Mammary epithelial cell (primary cell): ENCODE measurements at places on chromosomes 12 and 14. TPM values are rescaled to one million over a fixed set of nuclear protein-coding genes. Genes with fewer than 3 reads are reported as not detected.

The IGF1 gene
- not detected in 2 replicates for total RNA-seq

DNA sequence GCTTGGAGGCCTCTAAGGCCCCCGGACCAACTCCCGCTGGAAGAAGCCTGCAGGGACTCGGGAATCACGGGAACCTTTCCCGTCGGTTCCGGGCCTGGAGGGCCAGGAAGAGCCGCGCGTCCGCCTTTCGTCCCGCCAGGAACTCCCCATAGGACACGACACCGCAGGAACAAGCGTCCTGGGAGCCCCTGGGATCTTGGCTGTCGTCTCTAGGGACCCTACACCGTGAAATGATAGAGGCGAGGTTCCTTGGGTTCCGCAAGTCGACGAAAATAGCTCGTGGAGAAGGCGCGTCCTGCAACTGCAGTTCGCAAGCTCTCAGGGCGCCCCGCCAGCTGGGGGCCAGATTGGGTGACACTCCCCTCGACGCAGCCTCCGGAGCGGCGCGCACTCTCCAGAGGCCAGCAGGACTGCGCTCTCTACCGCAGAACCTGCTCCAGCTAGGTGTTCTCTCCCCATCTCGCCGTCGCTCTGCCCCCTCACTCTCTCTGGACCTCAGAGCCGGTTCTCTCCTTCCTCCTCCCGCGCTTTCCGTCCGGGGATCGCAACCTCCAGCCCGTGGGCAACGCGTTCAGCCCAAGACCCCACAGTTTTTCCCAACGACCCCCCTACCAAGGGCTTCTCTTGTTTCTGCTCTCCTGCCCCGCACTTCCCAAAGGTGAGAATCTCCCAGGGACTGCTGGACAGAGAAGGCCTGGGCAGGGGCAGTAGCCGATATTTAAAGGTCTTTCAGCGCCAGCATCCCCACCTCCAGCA, 776 bp downstream of the BMP4 start:
- no peak for DNase-seq

- no peak for DNase-seq
Observed at GRCh38 chr14:91337699-91338335, 79.8 kb downstream of the CCDC88C start.

The GYS2 gene
- not detected for total RNA-seq

DNA sequence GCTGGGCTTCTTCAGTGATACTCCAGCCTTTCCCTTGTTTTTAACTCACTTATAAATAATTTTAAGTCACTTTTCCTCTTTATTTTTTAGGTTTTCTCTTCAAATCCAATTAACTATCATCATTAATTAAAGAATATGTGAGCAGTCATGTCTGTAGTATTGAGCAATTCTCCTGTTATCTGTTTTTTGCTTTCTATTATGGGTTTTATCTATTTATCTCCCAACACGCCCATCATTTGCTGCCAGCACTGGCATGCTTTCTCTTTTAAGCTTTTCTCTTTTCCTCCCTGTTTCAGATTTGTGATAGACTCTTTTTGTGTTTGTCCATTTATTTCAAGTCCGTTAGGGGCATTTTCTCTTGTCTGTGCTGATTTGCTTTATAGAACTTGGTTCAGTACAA, 72.3 kb downstream of the CRADD start:
- DNase-seq: no peak

The CCDC196 gene
- not detected for total RNA-seq

GRCh38 chr14:104935026-104935650, 10.5 kb downstream of the PLD4 start:
- DNase-seq: peak; percentile 8

DNA sequence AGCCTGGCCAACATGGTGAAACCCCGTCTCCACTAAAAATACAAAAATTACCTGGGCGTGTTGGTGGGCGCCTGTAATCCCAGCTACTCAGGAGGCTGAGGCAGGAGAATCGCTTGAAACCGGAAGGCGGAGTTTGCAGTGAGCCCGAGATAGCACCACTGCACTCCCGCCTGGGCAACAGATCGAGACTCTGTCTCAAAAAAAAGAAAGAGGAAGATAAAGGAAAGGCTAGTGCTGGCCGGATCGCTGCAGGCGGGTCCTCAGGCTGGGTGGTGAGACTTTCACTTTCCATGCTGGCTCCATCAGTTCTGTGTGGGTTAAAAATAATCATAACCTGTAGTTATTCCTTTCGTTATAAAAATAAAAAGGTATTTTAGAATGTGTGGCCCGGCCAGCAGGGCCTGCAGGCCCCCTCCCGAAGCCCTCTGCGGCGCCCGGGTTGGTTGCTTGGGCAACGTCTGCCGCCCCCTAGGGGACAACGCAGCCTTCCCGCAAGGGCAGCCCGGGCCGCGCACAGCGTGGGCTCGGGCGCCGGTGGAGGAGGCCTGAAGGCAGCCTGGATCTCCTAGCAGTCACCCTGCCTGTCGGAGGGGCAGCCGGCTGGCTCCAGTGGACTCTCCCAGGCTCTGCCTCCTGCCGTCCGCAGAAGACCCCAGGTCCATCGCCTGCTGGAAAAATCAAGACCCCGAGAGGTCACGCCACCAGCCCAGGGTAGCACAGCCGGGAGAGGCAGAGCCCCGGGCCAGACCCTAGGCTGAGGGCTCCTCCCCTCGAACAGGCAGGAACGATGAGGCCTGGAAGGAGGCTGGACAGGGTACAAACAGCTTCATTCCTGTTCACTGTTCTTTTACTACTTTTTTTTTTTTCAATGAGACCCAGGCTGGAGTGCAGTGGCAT, 5.0 kb upstream of the SLC25A47 start:
- DNase-seq: no peak

GRCh38 chr12:124227951-124228711, 66.8 kb upstream of the RFLNA start:
- DNase-seq: no peak

The FAM186B gene
- total RNA-seq: 0.33 TPM

The SERPINA12 gene
- not detected in 2 replicates for total RNA-seq

GRCh38 chr12:32025906-32026305, 66.7 kb downstream of the RESF1 start:
- no peak for DNase-seq

The L2HGDH gene
- 5.2 TPM for total RNA-seq

The ITGB7 gene
- total RNA-seq: 3.5 and 3.9 TPM in 2 replicates

- no peak for DNase-seq
Observed at GRCh38 chr12:34033628-34034296, 11.5 kb downstream of the ALG10 start.

GRCh38 chr14:58077621-58078020, 74.4 kb downstream of the ARMH4 start:
- no peak for DNase-seq

DNA sequence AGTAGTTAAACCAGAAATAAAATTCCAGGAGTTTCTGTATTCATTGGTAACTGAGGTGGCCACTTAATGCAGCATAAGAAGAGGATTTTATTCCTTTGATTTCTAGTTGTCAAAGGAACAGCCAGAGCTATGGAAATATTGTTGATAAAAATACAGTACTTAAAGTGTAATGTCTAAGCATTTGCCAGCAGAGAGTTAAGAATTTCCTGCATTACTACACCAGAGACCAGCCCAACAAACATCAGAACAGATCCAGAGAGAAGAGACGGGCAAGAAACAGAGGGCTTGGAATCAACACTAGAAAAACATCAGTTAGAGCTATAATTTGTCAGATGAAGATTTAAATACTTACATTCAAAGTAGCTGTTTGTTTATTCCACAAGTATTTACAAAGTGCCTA, 77.9 kb downstream of the ST8SIA1 start:
- no peak for DNase-seq

The IL23A gene
- total RNA-seq: 0.50 TPM

DNA sequence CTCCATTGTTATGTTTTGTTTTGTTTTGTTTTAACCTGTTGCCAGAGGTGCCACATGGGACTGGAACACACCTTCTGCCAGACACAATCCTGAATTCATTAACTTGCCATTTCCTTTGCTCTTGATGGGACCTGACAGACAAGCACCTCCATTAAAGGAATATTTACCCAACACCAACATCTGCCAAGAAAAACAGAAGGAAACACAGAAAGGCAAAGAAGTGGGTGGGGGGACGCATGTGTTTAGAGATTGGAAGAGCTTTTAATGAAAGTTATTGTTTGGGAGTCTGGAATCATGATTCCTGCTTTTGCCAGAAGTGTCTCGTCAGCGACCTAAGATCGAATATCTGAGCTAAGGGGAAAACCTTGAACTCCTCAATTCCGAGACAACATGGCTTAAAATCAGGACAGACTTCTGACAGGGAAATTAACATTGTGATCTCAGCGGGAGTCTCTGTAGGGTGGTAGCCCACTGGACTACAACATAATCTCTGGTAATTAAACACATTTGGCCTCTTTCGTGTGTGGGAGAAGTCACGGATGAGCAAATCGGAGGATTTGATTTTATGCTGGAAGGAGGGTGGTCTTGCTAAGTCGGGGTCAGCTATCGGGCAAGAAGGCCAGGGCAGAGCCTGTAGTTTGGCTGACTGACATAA, 210.4 kb upstream of the FAR2 start:
- DNase-seq: no peak

GRCh38 chr12:88753066-88753465, 172.8 kb upstream of the KITLG start:
- peak; percentile 11 for DNase-seq

DNA sequence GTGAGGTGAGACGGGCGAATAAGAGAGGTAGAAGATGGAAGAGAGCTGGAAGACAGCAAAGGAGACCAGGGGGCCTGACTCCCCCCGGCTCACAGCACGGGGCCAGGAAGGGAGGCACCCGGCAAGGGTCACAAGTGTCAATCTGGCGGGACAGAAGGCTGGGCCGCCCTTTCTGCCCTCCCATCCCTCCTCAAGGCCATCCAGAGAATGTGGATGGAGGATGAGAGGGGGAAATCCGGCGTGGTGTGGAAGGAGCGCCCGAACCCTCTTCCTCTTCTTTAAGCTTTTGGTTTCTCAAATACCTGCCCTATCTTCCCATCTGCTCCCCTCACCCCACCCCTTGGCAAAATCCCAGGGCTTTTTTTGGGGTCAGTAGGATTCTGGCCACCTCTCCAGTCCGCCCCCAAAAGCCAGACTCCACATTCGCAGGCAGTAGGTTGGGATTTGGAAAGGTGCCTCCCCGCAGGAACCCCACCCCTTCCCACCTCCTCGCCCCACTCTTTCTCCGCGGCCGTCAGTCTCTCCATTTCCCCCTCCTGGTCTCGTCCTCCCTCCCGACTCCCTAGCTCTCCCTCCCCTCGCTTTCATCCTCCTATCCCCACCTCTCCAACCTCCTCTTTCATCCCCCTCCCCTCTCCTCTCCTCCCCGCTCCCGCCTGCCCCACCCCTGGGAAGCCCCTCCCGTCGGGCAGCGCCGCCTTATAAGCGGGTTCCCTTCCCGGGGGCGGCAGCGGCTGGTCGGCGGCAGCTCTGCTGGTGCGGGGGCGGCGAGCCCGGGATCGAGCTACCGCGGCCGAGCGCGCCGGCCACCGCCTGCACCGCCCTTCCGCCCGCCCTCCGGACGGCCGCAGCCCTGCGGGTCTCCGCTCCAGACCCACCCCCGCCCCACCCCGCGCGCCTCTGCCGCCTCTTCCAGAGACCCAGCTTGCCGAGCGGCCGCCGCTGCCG, at the start of gene PTMS:
Gene PTMS (plus strand): TSS at position 730 of the 948 bp plus-strand sequence. CDS start 343 bp downstream, outside the sequence.
- peak; percentile 91 for DNase-seq

DNA sequence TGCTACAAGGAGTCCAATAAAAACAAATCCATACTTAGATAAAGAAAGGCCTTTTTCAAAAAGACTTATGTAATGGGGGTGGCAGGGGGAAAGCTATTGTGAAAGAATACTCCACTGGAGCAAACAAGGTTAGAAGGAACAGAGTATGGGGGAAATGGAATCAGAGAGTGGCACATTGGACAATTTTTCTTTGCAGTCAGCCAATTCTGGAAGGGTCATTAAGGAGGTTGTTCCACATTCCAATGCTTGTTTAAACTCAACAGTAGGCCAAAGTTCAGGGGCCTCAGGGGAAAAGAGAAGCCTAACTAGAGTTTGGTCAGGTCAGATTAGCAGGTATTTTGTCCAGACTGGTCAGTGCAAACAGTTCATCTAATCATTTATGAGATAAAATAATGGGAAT, 105.2 kb upstream of the RESF1 start:
- DNase-seq: no peak

DNA sequence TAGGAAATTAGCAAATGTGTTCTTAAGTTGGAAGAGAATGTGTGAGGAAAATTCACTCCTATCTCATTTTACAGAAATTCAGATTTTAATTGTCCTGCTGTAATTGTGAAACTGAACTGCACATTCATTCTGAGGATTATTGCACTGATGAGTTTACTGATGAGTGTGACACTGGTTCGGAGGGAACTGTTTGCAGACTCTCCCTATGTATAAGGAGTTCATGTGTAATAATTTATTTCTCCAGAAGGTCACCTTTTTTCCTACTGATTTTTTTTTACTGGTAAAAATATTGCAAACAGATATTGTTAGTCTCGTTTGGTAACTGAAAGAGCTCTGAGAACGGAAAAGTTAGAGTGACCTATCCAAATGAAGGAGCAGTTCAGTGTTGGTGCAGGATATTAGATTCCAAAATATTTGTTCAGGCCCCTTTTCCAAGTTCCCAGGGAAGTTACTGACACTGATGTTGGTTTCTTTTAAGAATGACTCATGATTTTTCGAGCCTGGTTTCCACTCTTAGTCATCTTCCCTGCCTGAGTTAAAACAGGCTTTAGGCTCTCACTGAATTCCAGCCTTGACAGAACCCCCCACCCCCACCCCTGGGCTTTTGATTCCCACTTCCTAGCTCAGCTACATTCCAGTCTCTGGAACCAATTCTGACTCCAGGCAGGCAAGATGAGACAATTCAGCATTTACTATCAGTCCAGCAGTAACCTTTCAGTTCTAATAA, 18.4 kb downstream of the ANO6 start:
- DNase-seq: peak; percentile 96

The RNF10 gene
- total RNA-seq: 152 and 210 TPM in 2 replicates

The TAS2R30 gene
- 1.9 and 2.3 TPM in 2 replicates for total RNA-seq

The FAM222A gene
- total RNA-seq: 0.16 and 1.3 TPM in 2 replicates

DNA sequence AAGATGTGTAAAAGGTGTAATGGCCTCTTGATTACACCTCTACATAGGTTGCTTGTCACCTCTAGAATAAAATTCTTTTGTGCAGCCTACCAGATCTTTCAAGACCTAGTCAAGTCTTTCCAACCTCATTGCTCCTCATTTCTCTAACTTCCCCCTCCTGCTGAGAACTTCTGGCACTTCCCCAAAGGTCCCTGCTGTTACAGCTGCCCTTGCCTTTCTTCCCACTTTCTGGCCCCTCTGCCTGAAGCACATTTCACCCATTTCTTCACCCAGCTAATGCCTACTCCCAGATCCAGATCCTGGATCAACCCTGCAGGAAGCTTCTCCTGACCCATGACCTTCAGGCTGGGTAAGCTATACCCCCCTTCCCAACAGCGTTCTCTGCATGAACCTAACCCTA, 1.5 kb downstream of the TSHR start:
- DNase-seq: no peak
